ENCODE measurements at places on chromosomes 6 and 20.

DNA sequence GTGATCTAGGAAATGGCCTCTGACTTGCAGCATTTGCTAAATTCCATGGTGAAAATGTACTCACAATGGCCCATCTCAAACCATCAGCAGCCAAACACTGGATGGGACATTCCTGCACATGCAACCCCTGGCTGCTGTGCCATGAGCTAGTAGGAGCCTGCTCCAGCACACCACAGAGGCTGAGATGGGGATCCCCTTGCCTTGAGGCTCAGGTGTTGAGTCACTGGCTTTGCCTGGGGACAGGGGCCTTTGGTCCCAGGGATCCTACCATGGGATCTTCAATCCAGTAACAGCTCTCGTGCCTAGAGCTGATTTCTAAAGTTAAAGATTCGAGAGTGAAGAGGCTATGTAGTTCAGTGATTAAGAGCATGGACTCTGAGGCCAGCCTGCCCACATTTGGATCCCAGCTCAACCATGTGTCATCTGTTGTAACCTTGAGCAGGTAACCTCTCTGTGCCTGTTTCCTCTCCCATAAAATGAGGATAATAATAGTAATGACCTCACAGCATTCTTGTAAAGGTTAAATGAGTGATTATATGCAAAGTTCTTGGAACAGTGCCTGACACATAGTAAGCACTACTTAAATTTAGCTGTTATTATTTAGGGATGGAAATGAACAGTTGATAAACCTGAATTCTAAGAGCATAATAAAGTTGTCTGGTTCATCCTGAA, 16.4 kb downstream of the FOXQ1 start:
- no peak for DNase-seq

- no peak for DNase-seq
Measured at GRCh38 chr20:63477061-63477616, 4.7 kb upstream of the KCNQ2 start.

DNA sequence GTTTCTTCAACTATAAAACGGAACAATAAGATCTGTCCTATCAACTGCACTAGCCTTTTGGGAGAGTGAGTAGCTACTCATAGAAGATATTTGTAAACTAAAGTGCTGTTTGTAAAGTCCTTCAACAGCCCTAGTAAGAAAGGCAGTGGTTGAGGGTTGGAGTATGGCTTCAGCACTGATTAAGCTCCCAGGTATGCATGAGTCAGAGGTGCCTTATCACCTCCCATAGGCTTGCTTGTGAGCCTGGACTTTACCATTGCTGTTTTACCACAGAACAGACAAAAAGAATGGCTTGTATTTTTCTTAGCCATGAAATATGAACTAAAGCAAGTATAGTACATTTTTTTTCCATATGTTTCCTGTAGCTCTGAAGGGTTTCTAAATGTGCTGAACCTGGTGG, 44.1 kb downstream of the SAMD3 start:
- peak; percentile 82 for DNase-seq

DNA sequence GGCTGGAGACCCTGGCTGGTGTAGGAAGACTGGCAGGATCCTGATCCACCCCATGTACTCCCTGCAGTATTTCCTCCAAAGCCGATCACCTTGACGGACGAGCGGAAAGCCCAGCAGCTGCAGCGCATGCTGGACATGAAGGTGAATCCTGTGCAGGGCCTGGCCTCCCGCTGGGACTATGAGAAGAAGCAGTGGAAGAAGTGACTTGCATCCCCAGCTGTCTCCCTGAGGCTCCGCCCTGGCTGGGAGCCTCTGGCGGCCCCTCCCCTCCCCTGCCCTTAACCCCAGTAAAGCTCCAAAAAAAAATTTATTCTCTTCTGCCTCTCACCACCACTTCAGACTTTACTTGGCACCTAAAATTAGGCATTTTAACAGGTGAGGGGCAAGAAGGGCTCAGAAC, 7.0 kb downstream of the COX4I2 start:
- no peak for DNase-seq

- DNase-seq = no peak
Measured at GRCh38 chr20:58986968-58987517, 6.0 kb downstream of the NELFCD start.

DNA sequence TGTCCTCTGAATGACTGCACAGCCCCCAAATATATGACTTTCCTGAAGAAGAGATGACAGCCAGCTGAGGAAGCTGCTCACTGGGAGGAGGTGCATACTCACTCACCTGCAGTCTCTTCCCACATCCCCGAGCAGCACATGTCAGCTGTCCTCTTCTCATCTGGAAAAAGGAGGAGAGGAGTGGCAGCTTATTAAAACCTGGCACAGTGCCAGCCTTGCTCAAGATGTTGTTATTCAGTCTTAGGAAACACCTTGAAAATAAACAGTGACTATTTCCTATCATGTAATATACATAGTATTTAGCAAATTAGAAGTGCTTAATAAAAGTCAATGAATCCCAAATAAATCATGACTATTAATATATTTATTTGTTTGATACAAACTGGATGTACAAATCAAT, 232.9 kb downstream of the EPM2A start:
- DNase-seq = no peak

- DNase-seq = peak; percentile 32
Measured at GRCh38 chr6:113997116-113997515, 26.2 kb upstream of the HDAC2 start.

DNA sequence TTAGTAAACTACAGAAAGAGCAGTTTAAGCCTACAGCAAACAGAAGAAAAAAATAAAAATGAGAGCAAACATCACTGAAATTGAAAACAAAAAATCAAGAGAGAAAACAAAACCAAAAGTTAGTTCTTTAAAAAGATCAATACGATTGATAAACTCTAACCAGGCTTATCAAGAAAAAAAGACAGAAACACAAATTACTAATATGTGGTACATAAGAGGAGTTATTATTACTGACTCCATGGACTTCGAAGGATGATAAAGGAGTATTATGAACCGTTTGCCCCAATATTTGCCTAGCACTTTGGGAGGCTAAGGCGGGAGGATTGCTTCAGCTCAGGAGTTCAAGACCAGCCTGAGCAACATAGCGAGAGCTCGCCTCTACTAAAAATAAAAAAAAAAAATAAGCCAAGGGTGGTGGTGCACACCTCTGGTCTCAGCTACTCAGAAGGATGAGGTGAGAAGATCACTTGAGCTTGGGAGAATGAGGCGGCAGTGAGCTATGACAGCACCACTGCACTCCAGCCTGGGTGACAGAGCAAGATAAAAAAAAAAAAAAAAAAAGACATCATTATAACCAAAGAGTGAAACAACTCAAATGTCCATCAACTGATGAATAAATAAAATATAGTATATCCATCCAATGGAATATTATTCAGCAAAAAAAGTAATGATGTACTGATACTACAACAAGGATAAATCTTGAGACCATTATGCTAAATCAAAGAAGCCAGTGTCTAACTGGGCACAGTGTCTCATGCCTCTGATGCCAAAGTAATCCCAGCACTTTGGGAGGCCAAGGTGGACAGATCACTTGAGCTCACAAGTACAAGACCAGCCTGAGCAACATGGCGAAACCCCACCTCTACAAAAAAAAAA, 12.9 kb downstream of the TRPC4AP start:
- no peak for DNase-seq

- DNase-seq = peak; percentile 72
Measured at GRCh38 chr6:87929843-87930288, 117.8 kb upstream of the SPACA1 start.

- no peak for DNase-seq
Measured at GRCh38 chr20:931401-931800, 15.3 kb upstream of the ANGPT4 start.
